ENCODE measurements at places on chromosomes 16 and 17.
A peak's percentile ranks its signal among the peaks of the same experiment; 100 is the strongest.

GRCh38 chr16:48113001-48113400, 42.8 kb downstream of the ABCC12 start:
- DNase-seq = no peak

- no peak for DNase-seq
Observed at GRCh38 chr16:53893731-53894435, 189.9 kb downstream of the FTO start.

GRCh38 chr17:55117164-55117563, 147.6 kb upstream of the HLF start:
- no peak for DNase-seq

DNA sequence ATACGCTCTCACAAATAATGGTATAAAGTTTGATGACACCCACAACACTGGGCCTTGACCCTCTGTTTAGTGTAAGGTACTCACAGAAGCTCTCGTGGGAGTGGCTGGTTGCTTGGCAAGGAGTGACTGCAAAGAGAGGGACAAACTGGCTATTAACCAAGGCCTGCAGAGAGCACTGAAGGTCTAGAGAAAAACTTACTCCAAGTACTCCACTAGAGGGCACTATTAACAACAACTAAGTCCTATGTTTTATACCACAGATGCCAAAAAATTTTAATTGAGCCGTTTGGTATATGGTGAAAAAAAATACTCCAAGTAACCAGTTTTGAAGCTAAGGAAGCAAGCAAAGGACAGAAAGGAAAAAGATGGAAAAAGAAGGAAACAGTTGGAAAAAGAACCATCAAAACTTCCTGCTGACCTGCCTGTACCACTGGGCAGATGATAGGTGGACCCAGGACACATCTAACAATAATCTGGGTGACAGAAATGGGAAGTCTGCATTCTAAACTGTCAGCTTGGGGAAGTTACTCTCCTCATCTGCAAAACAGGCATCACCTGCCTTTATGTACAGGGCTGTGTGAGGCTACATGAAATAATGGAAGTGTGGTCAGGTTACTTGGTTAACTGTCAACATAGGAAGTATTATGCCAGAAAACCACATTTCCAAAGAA, 23.2 kb downstream of the DYNC1LI2 start:
- DNase-seq = no peak

DNA sequence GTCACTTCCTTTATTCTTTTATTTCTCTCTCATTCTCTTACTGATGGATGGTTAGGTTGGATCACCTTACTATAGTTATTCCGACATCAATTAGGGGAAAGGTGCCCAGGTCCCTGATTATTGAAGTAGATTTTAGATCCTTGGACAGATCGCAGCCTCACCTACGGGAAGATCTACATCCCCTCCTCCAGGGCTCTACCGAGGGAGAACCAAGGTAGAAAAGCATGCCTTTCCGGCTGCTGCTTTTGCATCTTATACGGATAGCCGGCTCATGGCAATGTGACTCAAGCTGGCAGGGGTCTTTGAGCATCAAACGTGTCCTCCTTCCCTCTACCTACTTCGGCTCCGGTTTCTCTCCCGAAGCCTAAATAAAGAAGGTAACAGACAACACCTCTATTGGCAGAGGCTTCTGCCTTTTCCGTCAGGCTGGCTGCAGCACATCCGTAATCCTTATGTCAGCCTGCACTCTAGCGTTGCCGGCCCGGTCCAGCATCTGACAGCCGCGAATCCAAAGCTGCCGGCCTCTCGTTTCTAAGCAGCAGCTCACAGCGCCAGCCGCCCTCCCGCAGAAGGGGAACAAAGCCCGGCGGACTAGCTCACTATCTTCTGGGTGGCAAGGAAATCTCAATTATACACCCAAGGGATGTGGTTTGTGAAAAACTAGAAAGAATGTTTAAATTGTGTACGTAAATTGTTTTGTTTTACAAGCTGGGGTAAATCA, 46.9 kb downstream of the IRX6 start:
- DNase-seq = no peak

DNA sequence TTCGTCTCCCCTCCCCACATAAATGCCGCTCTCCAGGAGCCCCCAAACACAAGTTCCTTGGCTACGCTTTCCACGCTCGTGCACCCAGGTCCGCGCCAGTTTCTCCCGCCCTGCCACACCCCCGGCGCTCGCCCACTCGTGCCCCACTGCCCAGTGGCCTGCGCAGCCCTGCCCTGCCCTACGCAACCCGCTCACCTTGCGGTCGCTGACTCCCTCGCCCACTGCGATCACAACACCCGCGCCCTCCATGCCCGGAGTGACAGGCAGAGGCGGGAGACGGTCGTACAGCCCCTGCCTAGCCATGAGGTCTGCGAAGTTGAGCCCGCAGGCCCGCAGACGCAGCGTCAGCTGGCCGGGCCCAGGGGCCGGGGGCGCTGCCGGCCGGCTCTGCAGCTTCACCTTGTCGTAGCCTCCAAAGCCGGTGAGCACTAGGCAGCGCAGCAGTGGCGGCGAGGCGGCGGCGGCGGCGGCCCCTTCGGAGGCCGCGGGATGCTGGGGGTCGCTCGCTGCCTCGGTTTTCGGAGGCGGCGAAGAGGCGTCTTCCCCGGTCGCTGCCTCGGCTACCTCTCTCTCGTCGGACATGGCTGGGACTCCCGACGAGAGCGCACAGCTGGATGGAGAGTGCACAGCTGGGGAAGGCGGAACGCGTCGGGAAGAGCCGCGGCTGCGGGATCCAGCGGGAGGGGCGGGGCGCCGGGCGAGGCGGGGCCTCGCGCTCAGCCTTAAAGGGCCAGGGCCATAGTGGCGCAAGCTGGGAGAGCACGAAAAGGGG, at the start of gene VAT1:
Gene VAT1, minus strand, starts transcription at position 645 of the 772 bp plus-strand sequence. Its CDS starts 63 bp downstream, at position 582.
- DNase-seq = peak; percentile 70

DNA sequence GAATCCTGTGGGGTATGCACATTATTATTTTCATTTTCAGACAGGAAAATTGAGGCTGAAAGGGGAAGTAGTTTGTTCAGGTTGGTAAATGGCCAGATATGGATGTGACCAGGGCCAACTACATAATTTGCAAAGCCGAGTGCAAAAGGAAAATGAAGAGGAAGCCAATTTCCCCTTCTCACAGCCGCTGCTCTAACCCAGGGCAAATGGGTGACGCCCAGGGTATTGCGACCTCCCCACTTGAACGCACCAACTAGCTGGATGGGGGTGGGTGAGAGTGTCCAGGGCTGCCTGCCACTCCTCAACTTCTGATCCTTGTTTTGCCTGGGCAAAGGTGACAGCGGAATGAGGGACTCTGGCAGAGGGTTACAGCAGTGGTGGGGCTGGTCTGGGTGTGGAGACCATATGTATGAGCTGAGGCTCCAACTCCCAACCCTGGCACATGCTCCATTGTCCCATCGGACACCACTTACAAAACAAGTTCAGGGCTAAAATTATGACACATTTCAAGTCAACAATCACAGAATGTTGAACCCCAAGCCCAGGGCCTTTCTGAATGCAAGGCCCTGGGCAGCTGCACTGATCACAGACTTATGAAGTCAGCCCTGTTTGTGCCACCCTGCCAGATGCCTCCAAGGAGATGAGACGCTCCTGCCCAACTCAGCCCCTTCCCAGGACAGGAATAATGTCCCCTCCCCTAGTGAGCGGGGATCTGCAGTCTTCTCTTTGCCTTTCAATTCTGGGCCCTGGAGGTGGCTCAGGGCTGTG, 1.7 kb downstream of the ANKRD40CL start:
- no peak for DNase-seq

- no peak for DNase-seq
Observed at GRCh38 chr17:34750004-34750403, 170.6 kb downstream of the TMEM132E start.

DNA sequence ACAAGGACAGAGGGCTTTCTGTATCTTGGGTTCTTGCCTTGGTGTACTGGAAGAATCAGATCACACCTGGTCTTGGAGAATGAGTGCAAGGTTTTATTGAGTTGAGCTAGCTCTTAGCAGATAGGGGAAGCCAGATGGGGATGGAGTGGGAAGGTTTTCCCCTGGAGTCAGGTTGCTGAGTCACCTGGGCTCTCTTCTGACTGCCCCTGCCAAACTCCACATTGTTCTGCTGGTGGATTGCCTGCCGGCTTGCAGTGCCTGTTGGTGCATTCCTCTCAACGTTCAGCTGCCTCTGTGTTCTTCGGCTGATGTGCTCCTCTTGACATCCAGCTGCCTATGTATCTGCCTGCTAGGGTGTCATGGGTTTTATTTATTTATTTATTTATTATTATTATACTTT, 1431.1 kb downstream of the CDH8 start:
- no peak for DNase-seq

DNA sequence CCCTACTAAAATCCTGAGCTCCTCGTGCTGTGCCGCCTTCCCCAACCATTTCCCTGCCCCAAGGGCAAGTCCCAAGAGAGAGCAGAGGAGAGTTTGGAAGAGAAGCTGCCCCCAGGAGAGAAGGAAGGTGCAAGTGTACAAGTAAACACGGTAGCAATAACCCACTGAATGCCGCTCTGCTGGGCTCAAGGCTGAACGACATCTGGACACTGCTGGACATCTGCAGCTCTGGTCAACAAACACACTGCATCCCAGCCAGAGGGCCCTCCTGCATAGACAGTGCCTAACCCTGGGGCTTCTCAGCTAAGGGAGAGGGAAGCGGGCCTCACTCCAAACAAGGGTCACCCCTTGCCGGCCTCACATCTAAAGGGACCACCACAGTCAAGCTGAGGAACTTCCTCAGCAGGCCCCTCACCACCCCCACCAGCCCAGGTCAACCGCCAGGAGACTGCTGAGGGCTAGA, 12.7 kb downstream of the JUP start:
- no peak for DNase-seq

DNA sequence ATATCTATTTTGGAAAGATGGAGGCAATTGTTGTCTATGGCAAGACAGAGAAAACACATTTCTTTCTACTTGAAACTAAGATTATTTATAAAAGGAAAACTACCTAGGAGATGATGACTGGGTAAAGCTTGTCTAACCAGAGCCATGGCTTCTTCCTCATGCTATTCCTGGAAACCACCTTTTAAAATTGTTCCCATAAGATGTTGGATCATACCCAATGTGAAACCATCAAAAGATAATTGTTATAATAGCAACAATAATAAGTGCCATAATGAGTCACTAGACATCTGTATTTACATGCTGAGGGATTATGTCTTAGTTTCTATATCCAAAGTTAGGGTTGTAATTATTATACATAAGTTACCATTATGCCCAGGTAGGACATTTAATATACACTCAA, 428.4 kb downstream of the KCNJ2 start:
- no peak for DNase-seq

GRCh38 chr16:28891964-28892890, 13.9 kb downstream of the ATP2A1 start:
- no peak for DNase-seq

DNA sequence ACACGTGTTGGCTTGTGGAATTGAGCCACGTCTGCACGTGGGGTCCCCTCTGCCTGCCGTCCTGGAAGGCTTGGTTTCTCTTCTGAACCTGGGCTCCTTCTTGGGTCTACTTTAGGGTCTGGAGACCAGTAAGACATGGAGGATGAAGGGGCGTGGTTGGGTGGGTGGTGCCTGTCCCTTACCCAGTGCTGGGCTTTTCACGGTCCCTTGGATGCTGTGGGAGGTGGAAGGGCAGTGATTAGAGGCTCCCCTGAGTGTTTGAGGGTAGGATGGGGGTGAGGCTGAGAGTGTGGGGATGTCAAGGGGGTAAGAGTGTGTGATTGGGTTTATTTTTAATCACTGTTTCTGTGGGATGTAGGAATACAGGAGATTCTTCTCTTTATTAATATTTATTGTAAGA, 38.3 kb downstream of the MGAT5B start:
- DNase-seq = no peak

- no peak for DNase-seq
Observed at GRCh38 chr17:58476812-58477211, 11.4 kb downstream of the HSF5 start.

- DNase-seq = no peak
Observed at GRCh38 chr17:65277576-65277975, 140.4 kb downstream of the RGS9 start.

DNA sequence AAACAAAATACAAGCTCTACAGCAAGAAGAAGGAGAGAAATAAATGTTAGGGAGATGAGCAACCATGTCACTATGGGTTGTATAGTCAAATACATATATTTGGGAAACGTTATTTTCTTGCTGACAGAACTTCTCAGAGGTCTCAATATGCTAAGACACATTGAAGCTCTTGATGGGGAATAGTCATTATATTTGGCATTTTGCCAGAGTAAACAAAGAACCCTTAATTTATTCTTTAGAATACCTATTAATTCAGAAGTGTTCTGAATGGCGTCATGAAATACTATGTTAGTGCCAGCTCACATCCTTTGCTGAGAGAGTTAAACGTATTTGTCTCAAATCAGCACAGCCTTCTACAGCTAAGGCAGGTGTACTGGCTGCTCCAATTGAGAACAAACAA, 458.9 kb downstream of the CDH13 start:
- no peak for DNase-seq

- DNase-seq = no peak
Observed at GRCh38 chr17:48725288-48726064, 2.5 kb downstream of the PRAC2 start.

- DNase-seq = no peak
Observed at GRCh38 chr17:29168079-29168758, 12.0 kb downstream of the MYO18A start.

GRCh38 chr16:3953728-3954410, 73.4 kb upstream of the CREBBP start:
- no peak for DNase-seq

GRCh38 chr17:40696651-40697072, 6.9 kb downstream of the KRT24 start:
- no peak for DNase-seq

GRCh38 chr16:56765949-56766348, 36.0 kb downstream of the NUP93 start:
- DNase-seq = no peak

DNA sequence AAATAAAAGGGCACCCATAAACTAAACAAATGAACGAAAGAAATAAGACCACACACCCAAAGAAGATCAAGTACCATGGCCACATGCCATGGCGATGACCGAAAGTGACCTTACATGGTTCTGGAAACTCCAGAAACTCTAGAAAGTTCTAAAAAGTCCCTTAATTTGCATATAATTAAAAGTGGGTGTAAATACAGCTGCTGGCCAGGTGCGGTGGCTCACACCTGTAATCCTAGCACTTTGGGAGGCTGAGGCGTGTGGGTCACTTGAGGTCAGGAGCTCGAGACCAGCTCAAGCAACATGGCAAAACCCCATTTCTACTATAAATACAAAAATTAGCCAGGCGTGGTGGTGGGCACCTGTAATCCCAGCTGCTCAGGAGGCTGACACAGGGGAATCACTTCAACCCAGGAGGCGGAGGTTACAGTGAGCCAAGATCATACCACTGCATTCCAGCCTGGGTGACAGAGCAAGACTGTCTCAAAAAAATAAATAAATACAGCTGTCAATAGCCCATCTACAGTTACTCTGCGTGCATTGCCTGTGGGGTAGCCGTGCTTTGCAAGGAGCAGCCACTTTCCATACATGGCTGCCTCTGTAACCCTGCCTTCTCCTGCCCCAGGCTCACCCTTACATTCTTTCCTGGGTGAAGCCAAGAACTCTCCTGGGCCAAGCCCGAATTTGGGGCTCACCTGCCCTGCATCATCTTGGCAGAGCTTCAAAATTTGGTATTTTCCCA, 7.2 kb upstream of the ZNF778 start:
- DNase-seq = no peak

- no peak for DNase-seq
Observed at GRCh38 chr17:1228781-1229348, 41.4 kb upstream of the BHLHA9 start.
